ENCODE measurements at places on chromosomes 6 and 20. TPM values are rescaled to one million over a fixed set of nuclear protein-coding genes. Genes with fewer than 3 reads are reported as not detected.

- H3K4me1 ChIP-seq, result peaks cover 75% of the 10 kb centered on the region
- no peak for DNase-seq
- no peak overlapping the region for H3K4me3 ChIP-seq
- H3K27ac ChIP-seq, result no peak overlapping the region
- no peaks in the 10 kb centered on the region for H3K36me3 ChIP-seq
These were observed 164.4 kb downstream of the ZFAND3 start for GRCh38 chr6:37983720-37984501.

STMN3 gene
- total RNA-seq, result 14.7 TPM

- no peak overlapping the region for H3K27ac ChIP-seq
- no peaks in the 10 kb centered on the region for H3K4me1 ChIP-seq
- no peaks in the 10 kb centered on the region for H3K27me3 ChIP-seq
- DNase-seq, result no peak
These were observed 161.8 kb downstream of the LRFN2 start for GRCh38 chr6:40425192-40425919.

RGS17 gene
- total RNA-seq, result 0.25 TPM

RAD21L1 gene
- total RNA-seq, result not detected

DNA sequence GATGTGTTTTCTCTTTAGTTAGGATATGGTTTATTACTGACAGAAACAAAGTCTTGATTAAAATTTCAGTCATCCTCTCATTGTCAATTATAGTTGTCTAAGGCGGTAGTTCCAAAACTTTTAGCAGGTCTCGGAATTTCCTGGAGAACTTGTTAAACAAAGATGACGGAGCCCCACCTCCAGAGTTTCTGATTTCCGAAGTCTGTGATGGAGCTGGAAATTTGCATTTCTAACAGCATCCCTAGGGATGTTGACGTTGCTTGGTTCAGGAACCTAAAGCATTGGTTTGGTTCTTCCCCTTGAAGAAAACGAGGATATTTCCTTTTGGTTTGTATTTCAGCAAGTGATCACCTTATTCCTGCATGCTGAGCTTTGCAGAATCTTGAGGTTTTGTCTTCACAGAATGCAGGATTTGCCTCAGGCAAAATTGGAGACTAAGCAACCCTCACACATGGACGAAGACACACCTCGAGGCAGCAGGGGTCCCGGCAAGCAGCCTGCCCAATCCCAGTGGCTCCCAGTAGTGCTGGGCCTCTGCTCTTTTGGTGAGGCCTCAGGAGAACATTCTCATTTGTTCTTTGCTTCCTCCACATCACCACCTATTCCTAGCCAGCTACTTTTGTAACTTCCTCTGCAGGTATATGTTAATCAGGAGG is 187.1 kb upstream of the PHACTR1 start:
- no peaks in the 10 kb centered on the region for H3K4me1 ChIP-seq
- no peaks in the 10 kb centered on the region for H3K36me3 ChIP-seq
- no peak for DNase-seq
- no peak overlapping the region for H3K4me3 ChIP-seq
- no peaks in the 10 kb centered on the region for H3K27me3 ChIP-seq

RANBP9 gene
- 50.6 TPM for total RNA-seq

IL17F gene
- total RNA-seq, result not detected

GRCh38 chr6:137856138-137856898 is 10.7 kb upstream of the TNFAIP3 start:
- peaks cover 7% of the 10 kb centered on the region for H3K4me1 ChIP-seq
- H3K4me3 ChIP-seq, result no peak overlapping the region
- no peaks in the 10 kb centered on the region for H3K27me3 ChIP-seq
- DNase-seq, result no peak
- H3K36me3 ChIP-seq, result no peaks in the 10 kb centered on the region

GRCh38 chr6:123972600-123973294 is 169.1 kb downstream of the NKAIN2 start:
- no peaks in the 10 kb centered on the region for H3K36me3 ChIP-seq
- DNase-seq, result no peak
- no peaks in the 10 kb centered on the region for H3K4me1 ChIP-seq
- H3K27me3 ChIP-seq, result no peaks in the 10 kb centered on the region

GRCh38 chr20:46330072-46330763 is 21.9 kb upstream of the CDH22 start:
- no peaks in the 10 kb centered on the region for H3K27me3 ChIP-seq
- no peak for DNase-seq
- peaks cover 9% of the 10 kb centered on the region for H3K4me1 ChIP-seq
- no peak overlapping the region for H3K4me3 ChIP-seq
- H3K36me3 ChIP-seq, result no peaks in the 10 kb centered on the region
- H3K27ac ChIP-seq, result no peak overlapping the region

RNF217 gene
- 26.0 TPM for total RNA-seq

DNA sequence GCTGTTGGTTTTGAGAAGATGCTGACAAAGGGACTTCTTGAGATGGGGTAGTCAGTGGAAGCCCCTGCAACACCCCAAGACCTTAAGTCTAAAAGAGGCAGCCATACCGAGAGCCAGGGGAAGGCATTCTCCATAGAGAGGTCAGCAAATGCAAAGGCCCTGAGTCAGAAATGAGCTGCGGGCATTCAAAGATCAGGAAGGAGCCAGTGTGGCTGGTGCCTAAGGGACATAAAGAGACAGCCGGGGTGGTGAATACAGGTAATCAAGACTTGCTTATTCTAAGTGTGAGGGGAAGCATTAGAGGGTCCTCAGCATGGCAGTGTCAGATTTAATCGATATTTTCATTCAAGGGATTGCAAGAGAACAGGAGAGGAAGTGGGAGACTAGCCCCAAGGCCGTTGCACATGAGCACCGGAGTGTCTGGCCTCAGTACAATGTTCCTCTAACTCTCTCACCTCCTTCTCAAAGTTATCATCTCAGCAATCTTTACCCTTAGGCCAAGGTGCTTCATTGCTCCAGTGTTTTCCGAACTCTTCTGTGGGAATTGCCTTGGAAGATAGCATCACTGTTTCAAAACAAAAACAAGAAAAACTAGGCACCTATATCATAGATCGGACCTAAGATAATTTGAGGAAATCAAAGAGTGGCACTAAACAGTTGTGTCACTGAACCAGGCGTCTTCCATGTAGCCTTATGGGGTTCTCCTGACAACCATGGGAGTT is 173.2 kb downstream of the DOK5 start:
- no peak for DNase-seq
- no peaks in the 10 kb centered on the region for H3K27me3 ChIP-seq
- no peak overlapping the region for H3K27ac ChIP-seq
- H3K4me1 ChIP-seq, result no peaks in the 10 kb centered on the region
- H3K36me3 ChIP-seq, result no peaks in the 10 kb centered on the region

DNA sequence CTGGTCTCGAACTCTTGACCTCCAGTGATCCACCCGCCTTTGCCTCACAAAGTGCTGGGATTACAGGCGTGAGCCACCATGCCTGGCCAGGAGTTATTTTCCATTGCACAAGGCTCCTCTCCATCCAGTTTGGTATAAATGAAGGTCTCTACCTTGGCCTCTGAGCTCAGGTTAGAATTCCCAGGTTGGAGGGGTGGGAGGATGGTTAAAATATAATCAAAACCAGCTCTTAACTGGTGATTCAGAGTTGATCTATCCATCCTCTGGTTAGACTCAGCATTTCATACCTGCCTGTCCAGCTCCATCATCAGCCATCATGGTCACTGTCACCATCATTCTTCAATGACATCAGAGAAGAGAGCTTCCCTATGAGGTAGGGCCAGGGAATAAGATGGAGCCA is 2.6 kb upstream of the SLC22A7 start:
- no peak overlapping the region for H3K4me3 ChIP-seq
- H3K4me1 ChIP-seq, result no peaks in the 10 kb centered on the region
- no peaks in the 10 kb centered on the region for H3K27me3 ChIP-seq
- no peak for DNase-seq
- no peak overlapping the region for H3K27ac ChIP-seq

DNA sequence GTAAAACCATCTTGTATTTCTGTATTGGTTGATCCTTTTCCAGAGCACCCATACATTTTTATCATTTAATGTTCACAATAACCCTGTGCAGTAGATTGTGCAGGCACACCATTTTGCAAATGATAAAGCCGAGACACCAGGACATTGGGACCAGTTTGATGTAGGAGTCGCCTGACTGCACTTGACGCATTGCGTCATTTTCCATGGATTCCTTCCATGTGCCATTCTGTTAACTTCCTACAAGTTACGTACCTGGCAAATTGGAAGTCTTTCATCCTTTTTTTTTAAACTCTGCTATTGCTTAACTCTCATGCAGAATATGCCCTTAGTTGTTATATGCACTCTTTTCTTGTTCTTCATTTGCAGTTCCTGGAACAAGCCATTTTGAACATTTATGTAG is 43.0 kb downstream of the PRPH2 start:
- H3K4me3 ChIP-seq, result no peak overlapping the region
- H3K36me3 ChIP-seq, result peaks cover 97% of the 10 kb centered on the region
- no peak for DNase-seq
- no peaks in the 10 kb centered on the region for H3K4me1 ChIP-seq
- H3K27me3 ChIP-seq, result no peaks in the 10 kb centered on the region

DNA sequence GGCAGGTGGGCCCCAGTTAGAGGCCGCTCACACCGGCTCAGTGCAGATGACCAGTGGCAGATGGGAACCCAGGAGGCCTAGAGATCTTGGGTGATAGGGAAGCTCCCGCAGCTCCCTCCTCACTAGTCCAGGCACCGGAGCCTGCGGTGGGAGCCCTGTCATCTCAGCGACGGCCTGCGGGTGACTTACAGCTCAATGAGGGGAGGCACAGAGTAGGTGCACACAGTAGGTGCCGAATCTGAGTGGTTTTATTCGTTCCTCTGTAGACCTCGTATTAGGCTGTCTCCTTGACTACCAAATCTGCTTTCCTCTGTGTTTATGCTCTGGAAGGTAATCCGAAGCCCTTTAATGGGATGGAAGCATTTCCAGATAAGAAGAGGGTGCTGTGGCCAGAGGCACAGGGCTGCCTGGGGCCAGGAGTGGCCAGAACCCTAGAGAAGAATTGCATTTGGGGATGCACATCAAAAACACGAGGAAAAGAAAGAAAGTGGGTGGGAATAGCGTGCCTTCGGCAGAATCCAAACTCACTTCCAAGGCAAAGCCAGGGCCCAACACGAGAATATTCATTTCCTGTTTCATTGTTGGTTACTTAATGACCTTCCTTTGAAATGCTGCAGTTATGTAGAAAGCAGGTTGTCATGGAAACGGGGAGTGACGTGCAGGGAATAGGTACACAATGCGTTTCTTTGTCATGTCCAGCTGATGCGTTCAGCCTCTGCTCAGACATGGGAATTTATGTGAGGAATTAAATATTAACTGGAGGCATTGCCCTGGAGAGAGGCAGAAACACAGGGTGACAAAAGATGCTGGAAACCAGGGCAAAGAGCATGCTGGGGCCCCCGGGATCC is 24.7 kb downstream of the MYT1 start:
- no peaks in the 10 kb centered on the region for H3K36me3 ChIP-seq
- no peak overlapping the region for H3K27ac ChIP-seq
- H3K4me1 ChIP-seq, result no peaks in the 10 kb centered on the region
- H3K4me3 ChIP-seq, result no peak overlapping the region
- DNase-seq, result no peak
- no peaks in the 10 kb centered on the region for H3K27me3 ChIP-seq

DNA sequence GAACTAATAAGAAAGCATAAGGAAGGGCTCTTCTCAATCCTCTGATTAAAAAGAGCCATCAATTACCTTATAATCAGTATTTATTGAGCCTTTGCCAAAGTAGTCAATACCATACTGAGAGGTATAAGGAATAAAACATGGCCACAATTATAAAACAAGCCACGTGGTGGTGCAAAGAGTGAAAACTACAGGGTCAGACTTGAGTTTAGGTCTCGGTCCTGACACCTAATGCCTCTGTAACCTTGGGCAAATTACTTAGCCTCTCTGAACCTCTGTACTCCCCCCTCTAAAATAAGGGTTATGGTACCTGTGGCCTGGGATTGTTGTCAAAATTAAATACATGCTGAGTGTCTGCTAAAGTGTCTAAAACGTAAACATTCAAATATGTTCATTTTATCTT is 11.8 kb downstream of the TRIM10 start:
- H3K27ac ChIP-seq, result no peak overlapping the region
- no peaks in the 10 kb centered on the region for H3K27me3 ChIP-seq
- no peaks in the 10 kb centered on the region for H3K36me3 ChIP-seq

- no peaks in the 10 kb centered on the region for H3K36me3 ChIP-seq
- no peaks in the 10 kb centered on the region for H3K4me1 ChIP-seq
- H3K4me3 ChIP-seq, result no peak overlapping the region
- no peak for DNase-seq
- H3K27ac ChIP-seq, result no peak overlapping the region
These were observed 14.5 kb upstream of the ELMO2 start for GRCh38 chr20:46420878-46421277.

DNA sequence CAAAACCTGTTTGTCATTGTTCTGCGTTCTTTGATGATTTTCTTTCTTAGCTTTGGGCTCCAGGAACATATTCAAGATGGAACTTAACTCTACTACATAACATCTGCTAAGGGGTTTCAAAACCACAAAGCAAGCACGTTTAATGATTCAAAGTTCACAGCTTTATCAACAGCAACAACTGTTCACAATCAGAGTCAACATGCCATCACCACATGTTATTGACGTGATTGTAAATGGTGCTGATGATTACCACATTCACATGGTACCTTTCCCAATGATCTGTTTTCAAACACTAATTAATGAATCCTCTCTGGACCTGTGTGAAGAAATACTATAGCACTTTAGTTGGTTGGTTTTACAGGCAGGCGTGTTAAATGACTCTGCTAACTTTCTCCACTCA is 180.6 kb upstream of the CEP162 start:
- H3K4me3 ChIP-seq, result no peak overlapping the region
- H3K4me1 ChIP-seq, result no peaks in the 10 kb centered on the region
- no peak overlapping the region for H3K27ac ChIP-seq

TMC2 gene
- total RNA-seq, result not detected

DCDC2 gene
- not detected for total RNA-seq

- no peak overlapping the region for H3K27ac ChIP-seq
- no peak for DNase-seq
- H3K36me3 ChIP-seq, result no peaks in the 10 kb centered on the region
- no peaks in the 10 kb centered on the region for H3K27me3 ChIP-seq
- no peak overlapping the region for H3K4me3 ChIP-seq
These were observed 3.9 kb downstream of the HMGA1 start for GRCh38 chr6:34240329-34241248.

TNFRSF6B gene
- 16.7 TPM for total RNA-seq
